ENCODE measurements at places on chromosomes 13 and 19. TPM values are rescaled to one million over a fixed set of nuclear protein-coding genes. Genes with fewer than 3 reads are reported as not detected.

GRCh38 chr13:22286338-22286737 is 615.5 kb downstream of the FGF9 start:
- no peak for DNase-seq

DNA sequence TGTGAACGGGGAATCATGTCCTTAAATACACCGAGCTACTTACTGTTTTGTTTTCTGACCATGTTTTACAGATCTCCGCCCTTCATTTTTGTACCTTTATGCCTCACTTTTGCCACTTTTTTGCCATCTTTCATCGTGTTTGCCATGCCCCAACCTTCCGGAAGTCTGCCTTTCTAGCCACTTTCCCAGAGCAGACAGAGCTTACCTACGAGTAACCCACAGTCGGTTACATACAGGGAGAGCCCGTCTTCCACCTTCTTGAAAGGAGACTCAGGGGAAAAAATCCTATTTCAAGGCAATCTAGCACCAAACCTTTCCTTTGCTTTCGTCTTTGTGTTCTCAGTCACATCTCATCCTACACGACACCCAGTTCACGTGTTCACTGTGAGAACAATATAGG is 26.1 kb downstream of the RFPL4AL1 start:
- no peak for DNase-seq

GRCh38 chr13:52765611-52766390 is 26.2 kb upstream of the CNMD start:
- no peak for DNase-seq

DNA sequence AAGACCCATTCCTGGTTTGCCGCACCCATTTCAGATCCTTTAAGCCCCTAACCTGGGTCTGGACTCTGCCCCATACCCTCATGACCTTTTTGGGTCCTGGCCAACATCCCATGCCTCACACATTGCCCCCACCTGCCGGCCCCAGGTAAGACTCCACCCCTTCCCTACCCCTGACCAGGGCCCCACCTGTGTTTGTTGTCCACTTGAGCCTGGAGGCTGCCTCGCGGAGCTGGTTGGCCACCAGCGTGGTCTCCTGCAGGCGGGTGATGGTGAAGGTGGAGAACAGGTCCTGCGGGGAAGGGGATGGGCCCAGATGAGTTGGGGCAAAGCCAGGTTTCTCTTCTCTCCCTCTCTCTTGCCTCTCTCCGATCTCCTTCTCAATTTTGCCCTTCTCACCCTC is 19.5 kb downstream of the MAN2B1 start:
- no peak for DNase-seq

- no peak for DNase-seq
Observed at GRCh38 chr19:39065928-39066327, 18.2 kb upstream of the ACP7 start.

DNA sequence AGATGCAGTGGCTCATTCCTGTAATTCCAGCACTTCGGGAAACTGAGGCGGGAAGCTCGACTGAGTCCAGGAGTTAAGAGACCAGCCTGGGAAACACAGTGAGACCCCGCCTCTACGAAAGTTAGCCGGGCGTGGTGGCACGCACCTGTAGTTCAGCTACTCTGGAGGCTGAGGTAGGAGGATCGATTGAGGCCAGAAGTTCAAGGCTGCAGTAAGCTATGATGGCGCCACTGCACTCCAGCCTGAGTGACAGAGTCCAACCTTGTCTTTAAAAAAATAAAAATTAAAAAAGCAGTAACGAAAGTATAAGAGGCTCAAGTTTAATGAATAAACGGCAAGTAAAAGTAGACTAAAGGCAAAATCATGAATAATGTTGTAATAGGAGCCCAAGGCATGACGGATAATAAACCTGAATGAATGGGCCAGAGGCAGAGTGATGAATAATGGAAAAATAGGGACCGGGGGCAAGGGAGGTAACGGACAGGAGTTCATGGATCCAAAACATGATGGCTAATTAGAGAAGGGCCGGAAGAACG is 1.2 kb upstream of the TOMM40 start:
- DNase-seq = no peak

- DNase-seq = no peak
Observed at GRCh38 chr19:32543115-32543900, 37.7 kb upstream of the PDCD5 start.

DNA sequence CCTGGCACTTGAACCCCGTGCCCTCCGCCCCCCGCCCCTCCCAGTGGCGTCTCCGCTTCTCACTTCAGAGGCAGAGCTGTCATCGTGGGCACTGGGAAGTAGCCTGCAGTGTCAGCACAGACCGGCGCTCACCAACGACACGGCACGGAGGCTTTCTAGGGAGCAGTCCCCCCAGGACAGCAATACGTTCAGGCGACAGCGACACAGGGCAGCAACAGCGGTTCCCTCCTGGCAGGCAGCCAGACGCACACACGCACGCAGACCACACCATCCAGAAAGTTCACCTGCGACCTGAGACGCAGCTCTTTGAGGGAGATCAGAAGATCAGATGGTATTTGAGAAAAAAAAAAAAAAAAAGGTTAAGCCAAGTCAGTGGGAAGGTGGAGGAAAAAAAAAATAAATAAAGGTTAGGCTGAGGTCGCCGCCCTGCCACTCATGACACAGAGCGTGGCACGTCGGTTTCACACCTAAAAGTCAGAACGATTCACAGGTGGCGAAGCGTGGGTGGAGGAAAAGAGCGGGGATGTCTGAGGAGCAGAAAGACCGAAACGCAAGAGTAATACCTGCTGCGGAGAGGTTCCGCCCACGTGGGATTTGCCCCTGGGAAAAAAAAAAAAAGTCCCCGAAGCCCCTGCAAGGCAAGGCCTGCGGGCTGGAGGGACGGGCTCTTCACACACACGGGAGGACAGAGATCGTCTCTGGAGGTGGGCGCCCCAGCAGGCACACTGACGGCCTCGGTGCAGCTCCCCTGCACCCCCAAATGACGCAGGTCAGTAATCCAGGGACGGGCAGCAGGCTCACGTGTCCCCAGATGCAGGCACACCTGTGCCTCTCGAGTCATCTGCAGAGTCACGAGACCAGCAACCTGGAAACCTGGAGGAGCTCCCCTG is 94.5 kb downstream of the GNG7 start:
- DNase-seq = no peak

DNA sequence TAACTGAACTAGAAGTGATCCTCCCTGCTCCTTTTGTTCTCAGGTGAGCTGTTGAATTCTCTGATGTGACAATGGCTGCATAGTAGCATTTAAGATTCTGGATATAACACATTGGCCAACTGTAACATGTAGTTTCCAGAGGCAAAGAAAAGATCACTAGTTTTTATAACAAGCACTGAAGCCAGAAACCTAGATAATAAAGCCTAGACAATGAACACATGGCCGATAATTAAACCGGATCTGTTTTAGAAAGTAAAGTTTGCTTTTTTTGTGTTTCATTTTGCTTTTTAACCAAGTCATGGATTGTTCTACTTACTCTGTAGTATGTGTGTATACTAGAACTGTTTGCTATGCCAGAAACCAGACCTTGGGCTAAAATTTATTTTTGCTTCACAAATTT is 225.5 kb upstream of the KLHL1 start:
- DNase-seq = no peak

DNA sequence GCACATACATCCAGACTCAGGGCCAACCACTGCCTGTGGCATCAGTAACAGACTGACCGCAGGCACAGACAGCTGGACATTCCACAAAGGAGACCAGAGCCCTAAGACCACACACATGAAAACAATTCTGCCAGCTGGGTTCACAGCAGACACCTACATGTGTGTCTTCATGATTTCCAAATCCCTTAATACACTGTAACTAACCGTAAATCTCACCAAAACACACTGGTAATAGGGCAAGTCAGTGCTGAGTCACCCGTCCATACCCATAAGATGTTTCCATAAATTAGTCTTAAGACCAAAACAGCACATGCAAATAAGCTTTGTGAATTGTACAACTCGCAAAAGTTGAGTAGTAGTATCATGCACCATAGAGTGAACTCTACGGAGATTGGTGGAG is 65.4 kb downstream of the TUBGCP3 start:
- no peak for DNase-seq

DNA sequence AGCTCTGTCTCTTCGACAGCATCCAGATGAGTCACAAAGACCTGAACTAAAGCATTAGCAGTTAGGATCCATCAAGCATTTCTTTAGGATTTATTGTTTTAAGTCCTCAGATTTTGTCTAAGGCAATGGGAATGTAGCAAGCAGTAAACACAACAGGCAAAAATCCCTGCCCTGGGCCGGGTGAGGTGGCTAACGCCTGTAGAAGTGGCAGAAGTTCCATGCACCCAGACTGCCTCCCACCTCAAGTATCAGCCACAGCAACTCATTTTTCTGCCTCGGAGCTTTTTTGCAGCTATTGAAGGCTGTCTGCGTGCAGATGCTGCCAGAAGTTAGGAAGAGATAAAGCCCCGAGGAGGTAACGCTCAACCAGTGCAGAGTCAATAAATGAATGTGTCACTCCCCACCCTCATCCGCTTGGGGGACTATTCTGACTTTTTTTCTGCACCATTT is 47.1 kb upstream of the MRI1 start:
- DNase-seq = no peak

GRCh38 chr13:51324714-51325420 is 14.6 kb upstream of the SERPINE3 start:
- no peak for DNase-seq

DNA sequence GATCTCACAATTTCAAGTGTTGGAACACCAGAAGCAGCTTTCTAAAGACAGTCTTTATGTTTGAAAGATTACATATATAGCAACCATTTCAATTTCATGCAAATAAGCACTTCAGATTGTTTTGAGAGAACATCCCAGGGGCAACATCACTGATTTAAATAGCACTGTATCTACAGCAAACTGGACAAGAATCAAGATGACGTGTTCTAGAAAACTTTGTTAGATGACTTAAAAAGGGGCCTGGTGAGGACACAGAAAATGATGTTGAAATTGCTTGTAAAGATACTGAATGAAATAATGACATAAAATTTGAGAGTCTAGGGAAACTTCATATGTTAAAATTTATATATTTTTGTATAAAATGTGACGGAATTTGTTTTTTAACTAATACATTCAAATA is 277.1 kb downstream of the KLF12 start:
- no peak for DNase-seq

DNA sequence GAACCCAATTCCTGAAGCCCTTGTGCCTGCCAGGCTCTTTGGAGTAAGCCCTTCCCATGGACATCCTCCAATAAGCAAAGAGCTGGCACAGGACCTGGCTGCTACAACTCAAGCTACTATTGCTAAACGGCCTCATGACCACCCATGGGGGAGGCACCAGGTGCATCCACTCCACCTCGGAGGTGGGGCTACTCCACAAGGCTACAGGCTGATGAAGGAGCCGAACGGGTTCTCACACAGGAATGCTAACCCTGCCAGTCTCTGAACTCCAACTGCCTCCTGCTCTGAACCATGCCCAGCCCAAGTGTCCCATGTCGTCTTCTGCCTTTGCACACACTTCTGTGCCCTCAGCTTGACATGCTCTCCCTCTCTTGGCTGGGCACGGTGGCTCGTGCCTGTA is 10.0 kb downstream of the SYMPK start:
- no peak for DNase-seq

DNA sequence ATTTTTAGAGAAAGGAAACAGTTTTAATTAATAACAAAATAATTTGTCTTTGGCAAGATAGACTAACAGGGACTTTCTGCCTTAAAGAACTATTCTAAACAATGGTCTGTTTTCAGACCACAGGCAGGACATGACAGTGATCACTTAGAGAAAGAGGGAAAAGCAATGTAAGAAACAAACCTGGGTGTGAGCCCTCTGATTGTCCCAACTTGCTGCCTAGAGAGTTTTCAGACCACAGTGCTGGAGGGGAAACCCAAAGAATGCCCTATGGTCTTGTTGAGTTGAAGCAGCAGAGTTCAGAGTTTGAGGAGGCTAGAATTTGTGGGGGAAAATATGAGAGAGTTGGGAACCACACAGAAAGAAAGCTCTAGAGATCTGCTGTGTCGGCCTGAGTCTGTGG is 38.1 kb downstream of the DGKH start:
- DNase-seq = no peak

GRCh38 chr13:99176309-99177276 is 24.1 kb upstream of the UBAC2 start:
- peak; percentile 79 for DNase-seq

- no peak for DNase-seq
Observed at GRCh38 chr19:47241919-47242577, 11.0 kb upstream of the BBC3 start.

DNA sequence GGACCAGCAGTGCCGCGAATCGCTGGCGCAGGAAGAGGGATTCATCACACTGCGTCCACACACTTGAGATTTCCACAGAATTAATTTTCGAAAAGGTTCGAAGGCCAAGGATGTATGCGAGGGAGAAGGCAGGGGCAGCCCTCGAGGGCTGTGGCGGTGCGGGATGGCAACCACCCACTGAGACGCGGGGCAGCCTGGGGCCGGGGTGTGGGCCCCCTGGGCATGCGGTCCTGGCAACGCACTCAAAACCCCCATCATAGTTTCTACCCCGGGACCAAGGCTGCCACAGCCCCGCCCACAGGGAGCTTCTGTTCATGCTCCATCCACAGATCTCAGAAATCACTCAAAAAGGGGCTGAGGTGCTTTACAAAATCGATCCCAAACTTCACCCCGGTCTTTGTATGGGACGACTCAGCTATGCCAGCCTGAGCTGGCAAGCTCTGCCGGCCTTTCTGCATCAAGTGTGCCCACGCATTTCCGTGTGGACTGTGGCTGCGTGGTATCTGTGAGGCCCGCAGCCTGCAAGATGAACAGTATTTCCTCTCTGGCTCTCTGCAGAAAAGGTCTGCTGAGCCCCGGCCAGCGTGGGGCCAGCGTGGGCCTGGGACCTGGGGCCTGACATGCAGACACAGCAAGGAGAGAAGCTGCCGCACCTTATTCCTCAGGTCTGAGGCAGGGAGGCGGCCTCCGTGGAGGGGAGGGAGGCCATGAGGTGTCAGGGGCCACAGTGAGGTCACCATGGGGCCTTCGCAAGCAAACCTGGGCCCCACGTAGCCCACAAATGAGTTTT is 19.2 kb downstream of the ZNF787 start:
- no peak for DNase-seq

DNA sequence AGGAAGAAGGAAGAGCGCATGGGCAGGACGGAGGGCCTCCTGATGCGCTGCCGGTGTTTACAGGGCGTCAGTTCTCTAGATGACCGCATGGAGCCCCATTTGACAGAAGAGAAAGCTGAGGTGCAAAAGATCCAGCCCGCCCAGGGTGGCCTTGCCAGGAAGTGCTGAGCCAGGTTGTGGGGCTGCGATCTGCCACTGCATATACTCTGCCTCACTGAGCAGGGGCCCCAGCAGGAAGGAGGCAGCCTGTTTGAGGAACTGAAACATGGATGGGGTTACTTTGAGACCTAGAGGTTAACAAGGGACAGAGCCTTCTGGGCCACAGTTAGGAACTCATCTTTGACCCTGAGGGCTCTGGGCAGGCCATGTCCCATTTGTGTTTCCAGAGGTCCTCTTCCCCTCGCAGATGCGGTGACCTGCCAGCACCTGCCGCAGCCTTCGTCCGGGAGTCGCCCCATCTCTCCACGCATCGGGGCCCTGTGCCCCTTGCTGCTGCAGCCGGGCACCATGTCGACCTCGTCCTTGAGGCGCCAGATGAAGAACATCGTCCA is 3.2 kb downstream of the EPN1 start:
- DNase-seq = no peak

GRCh38 chr13:79846386-79846785 is 365.4 kb downstream of the NDFIP2 start:
- no peak for DNase-seq

The ZNF563 gene
- total RNA-seq = 2.6 TPM

The CAPS gene
- total RNA-seq = 13.9 TPM

The ZNF829 gene
- total RNA-seq = 3.6 TPM

The TNNI3 gene
- 2.1 TPM for total RNA-seq

The SIGLECL1 gene
- not detected for total RNA-seq

The SIGLEC8 gene
- not detected for total RNA-seq

The PEG3 gene
- not detected for total RNA-seq

The FCAR gene
- total RNA-seq = not detected

The SOX1 gene
- 0.17 TPM for total RNA-seq

The SOX21 gene
- 11.4 TPM for total RNA-seq

Measured in type B pancreatic cell (in vitro differentiated cells).